ENCODE measurements at places on chromosomes 4 and X.

GRCh38 chr4:114027596-114027995, 48.1 kb upstream of the ARSJ start:
- DNase-seq: no peak

- DNase-seq: no peak
Observed at GRCh38 chrX:132467026-132467425, 21.8 kb downstream of the MBNL3 start.

DNA sequence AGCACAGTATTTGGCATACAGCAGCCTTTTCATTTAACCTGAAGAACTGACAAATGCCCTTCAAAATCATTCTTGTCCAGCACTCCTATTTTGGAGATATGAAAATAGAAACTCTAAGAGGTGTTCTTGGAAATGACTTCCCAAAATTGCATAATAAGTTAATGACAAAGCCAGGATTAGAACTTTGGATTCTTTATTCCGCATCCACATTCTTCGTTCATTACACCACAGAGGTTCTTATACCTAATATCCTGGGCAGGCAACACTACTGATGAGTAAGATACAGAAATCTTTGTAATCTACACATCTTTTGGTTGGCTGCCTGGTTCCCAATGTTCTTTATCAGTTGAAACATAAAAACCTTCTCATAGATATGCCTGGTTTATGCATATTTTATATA, 5.9 kb downstream of the COL25A1 start:
- no peak for DNase-seq

GRCh38 chrX:3461397-3462165, 115.1 kb upstream of the MXRA5 start:
- no peak for DNase-seq

- no peak for DNase-seq
Observed at GRCh38 chrX:3963980-3964379, 250.5 kb upstream of the PRKX start.

Measured in stimulated activated CD4-positive, alpha-beta T cell treated with anti-CD3 and anti-CD28 coated beads, Interleukin-15, amount 100 ng/mL, for 24 hours (primary cell).